ENCODE measurements at places on chromosomes 11 and 22.

DNA sequence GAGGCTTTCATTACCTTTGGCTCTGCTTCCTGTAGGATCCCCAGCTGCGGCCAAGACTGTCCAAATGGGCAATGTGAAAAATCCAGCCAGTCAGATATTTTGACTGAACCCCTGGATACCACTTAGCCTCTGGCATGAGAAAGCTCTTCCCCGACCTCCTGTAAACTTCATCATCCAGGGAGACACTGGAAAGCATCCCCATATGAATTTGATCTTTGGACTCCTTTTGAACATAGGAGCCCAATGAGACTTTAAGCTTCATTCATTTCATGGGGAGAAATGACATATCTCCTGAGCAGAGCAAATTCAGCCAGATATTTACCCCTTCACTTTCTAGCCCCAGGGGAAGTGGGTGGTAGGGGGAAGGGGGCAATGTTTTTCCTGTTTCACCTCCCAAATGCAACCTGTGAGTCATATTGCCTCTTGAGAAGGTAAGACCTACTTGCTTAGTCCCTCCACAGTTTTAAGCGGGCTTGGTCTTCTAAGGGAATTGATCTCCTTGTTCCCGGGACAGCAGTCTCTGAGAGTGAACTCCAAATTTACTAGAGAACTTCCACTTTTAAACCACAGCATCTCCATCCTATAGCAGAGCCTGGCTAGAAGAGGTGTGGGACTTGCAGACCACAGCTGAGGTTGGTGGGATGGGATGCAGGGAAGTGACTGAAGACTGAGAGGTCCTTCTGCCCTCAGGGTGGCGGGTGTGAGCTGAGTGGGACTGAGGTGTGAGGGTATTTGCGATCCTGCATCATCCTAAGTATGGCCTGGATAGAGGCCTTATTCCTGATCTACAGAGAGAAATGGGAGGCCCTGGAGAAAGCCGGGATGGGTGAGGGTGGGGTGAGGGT lies 20.3 kb upstream of the POU2AF1 start:
- no peak for DNase-seq

DNA sequence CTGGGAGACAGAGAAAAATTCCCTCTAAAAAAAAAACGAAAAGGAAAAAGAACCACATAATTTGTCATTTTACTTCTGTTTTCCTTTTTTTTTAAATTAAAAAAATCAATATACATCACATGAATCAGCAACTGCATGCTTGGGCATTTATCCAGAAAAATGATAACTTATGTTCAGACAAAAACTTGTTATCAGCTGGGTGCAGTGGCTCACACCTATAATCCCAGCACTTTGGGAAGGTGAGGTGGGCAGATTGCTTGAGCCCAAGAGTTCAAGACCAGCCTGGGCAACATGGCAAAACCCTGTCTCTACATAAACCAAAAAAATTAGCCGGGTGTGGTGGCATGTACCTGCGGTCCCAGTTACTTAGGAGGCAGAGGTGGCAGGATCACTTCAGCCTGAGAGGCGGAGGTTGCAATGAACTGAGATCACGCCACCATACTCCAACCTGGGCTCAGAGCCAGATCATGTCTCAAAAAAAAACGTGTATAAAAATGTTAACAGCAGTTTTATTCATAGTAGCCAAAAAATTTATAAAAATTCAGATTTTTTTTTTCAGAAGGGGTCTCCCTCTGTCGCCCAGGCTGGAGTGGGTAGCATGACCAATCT lies 28.5 kb downstream of the AMBRA1 start:
- DNase-seq, result no peak

- DNase-seq, result no peak
Observed at GRCh38 chr22:47858773-47859306, 1096.4 kb downstream of the TBC1D22A start.

DNA sequence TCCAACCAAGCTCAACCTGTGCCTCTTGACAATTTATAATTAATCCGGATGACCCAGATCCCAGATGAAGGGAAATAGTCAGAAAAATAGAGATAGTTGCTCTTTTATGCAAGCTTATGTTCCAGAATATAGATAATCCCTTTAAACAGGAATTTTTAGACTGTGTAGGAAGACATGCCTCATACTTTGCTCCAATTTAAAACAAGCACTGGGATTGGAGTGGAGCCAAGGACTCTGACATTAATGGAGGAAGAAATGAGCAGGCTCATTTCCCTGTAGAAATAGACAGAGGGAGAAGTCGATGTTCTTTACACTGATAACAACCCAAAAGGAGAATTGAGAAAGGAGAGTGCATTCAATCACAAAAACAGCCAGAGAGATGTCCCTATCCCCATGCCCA lies 70.1 kb upstream of the LRRC55 start:
- no peak for DNase-seq

GRCh38 chr22:27792452-27793161 lies 8.9 kb downstream of the MN1 start:
- no peak for DNase-seq
